ENCODE measurements at places on chromosomes 7 and 10. TPM values are rescaled to one million over a fixed set of nuclear protein-coding genes. Genes with fewer than 3 reads are reported as not detected.

GRCh38 chr10:101131962-101132635 lies 999 bp downstream of the TLX1 start:
- H3K36me3 ChIP-seq, result no peaks in the 10 kb centered on the region
- peaks cover 9% of the 10 kb centered on the region for H3K27me3 ChIP-seq
- DNase-seq, result no peak

INMT gene
- 30.4 TPM for total RNA-seq

SLC13A4 gene
- total RNA-seq, result not detected

DNA sequence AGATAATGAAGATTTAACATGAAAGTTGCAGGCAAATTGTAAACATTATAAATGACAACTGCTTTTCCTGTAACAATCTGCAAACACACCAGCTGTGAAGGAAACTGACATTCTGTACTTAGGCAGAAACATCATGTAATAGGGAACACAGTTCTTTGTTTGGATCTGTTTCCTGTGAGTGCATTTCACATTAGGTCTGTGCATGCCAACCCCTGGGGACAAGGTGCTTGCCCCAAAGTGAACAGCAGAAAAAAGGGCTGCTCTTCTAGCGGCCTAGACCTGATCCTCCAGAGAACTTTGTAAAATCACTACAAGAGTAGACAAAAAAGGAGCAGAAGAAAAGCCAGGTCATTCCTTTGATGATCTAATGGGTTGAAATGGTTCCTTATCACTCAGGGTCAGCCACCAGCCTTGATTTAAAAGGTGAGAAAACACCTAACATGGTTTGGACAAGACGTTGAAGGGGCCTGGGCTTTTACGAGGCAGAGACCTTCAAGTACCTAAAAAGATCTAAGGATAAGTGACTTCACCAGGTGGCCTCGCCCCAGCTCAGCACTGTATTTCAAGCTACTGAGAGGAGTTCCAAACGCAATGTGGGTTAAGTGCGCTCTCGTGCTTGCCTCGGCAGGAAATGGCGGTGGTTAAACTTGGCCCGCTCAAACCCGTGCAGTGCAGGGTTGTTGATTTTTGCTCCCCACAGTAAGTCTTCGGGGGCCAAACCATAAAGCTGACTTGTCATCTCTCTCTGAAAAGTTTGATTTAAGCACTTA lies 249.7 kb downstream of the CREB5 start:
- no peak for DNase-seq
- no peaks in the 10 kb centered on the region for H3K4me1 ChIP-seq
- H3K36me3 ChIP-seq, result no peaks in the 10 kb centered on the region
- no peak overlapping the region for H3K27ac ChIP-seq
- H3K27me3 ChIP-seq, result no peaks in the 10 kb centered on the region

CLRN3 gene
- total RNA-seq, result 0.26 TPM

DNA sequence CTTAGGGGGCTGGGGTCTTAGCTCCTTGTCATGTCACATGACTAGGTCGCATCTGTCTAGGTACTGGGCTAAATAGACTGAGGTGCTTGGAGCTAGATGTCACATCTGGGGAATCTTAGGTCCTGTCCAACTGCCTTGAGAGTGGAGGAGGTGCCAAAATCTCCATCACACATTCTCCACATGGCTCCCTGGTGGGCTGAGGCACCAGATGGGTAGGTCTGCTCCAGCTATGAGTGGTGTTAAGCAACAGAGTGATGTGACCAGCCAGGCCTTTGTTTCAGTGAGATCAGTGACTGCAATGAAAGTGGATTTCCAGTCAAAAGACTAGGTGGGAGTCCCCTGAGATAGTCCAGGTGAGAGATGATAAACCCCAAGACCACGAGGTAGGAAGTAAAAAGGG lies 251.8 kb downstream of the BMPER start:
- no peaks in the 10 kb centered on the region for H3K36me3 ChIP-seq
- H3K27me3 ChIP-seq, result no peaks in the 10 kb centered on the region
- peaks cover 7% of the 10 kb centered on the region for H3K4me1 ChIP-seq
- H3K27ac ChIP-seq, result no peak overlapping the region

DNA sequence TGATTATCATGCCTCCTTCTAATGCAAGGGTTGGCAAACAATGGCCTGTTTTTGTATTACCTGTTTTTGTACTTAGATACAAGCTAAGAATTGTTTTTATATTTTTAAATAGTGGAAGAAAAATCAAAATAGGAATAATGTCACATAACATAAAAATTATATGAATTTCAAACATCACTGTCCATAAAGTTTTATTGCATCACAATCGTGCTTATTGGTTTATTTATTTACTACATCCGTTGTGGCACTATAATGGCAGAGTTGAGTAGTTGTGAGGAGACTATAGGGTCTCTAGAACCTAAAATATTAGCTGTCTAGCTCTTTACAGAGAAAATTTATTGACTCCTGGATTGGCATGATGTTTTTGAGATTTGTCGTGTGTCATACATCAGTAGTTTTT lies 4.1 kb downstream of the KIF20B start:
- no peak overlapping the region for H3K4me3 ChIP-seq
- H3K4me1 ChIP-seq, result peaks cover 7% of the 10 kb centered on the region
- DNase-seq, result no peak
- no peaks in the 10 kb centered on the region for H3K27me3 ChIP-seq

- DNase-seq, result no peak
- H3K27ac ChIP-seq, result no peak overlapping the region
- no peaks in the 10 kb centered on the region for H3K4me1 ChIP-seq
- no peak overlapping the region for H3K4me3 ChIP-seq
- no peaks in the 10 kb centered on the region for H3K36me3 ChIP-seq
- no peaks in the 10 kb centered on the region for H3K27me3 ChIP-seq
Observed at GRCh38 chr10:37739181-37739580, 118.2 kb downstream of the ZNF248 start.

ARHGEF5 gene
- total RNA-seq, result 19.1 TPM

DNA sequence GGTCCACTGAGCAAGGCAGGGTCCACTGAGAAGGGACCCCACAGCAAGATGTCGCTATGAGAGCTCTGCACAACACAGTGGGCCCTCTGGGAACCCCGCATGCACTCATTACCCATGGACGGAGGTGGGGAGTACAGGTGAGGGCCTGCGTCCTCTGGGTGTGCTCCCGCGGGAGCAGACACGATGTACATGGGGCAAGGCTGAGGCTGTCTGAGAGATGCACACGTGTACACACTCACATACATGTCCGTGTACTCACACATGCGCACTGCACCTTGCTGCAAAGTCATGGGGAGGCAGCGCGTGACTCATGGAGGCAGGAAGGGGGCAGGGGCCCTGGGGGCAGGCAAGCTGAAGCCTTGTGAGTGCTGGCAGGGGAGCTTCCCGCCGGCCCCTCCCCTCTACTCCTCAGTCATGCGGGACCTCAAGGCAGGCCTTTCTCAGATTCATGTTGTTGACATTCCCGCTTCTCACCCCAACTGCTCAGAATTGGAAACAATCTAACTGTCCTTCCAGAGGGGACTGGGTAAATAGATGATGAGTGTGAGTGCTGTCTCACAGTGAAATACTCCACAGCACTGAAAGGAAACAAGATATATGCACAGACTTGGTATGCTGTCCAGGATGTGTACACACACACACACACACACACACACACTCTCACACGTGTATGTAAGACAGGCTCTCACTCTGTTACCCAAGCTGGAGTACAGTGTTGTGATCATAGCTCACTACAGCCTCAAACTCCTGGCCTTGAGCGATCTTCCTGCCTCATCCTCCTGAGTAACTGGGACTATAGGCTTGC lies 40.0 kb downstream of the GOLGA7B start:
- H3K27ac ChIP-seq, result no peak overlapping the region
- peaks cover 3% of the 10 kb centered on the region for H3K4me1 ChIP-seq
- H3K4me3 ChIP-seq, result no peak overlapping the region
- no peaks in the 10 kb centered on the region for H3K36me3 ChIP-seq
- DNase-seq, result no peak
- H3K27me3 ChIP-seq, result no peaks in the 10 kb centered on the region

- no peak for DNase-seq
- no peaks in the 10 kb centered on the region for H3K27me3 ChIP-seq
- H3K36me3 ChIP-seq, result no peaks in the 10 kb centered on the region
Observed at GRCh38 chr7:33217595-33217994, 88.2 kb downstream of the BBS9 start.

DNA sequence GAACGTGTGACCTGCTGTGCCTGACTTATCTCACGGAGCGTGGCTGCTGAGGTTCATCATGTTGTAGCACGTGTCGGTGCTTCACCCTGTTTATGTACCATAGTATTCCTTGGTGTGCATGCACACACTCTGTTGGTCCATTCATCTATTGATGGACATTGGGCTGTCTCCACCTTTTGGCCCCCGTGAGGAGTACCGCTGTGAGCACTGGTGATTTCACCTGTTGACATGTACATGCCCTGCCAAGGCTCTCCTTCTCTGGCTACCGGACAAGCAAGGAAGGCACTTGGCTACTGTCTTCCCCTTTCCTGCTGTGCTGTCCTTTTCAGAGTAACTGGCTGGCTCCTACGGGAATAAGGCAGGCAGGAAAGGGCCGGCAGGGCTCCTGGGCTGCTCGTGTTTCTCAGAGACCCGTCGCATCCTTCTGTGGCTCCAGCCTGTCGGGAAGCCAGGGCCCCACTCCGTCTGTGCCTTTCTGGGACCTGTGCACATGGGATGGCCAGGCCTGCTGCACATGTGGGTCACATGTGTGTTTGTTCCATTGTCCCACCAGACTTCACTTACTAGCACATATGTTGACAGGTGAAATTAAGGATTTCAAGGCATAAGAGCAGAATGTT lies 17.8 kb upstream of the TBRG4 start:
- no peak overlapping the region for H3K4me3 ChIP-seq
- no peaks in the 10 kb centered on the region for H3K4me1 ChIP-seq
- no peak for DNase-seq
- H3K36me3 ChIP-seq, result no peaks in the 10 kb centered on the region
- H3K27me3 ChIP-seq, result no peaks in the 10 kb centered on the region
- H3K27ac ChIP-seq, result no peak overlapping the region

- no peaks in the 10 kb centered on the region for H3K27me3 ChIP-seq
- H3K36me3 ChIP-seq, result no peaks in the 10 kb centered on the region
- no peak overlapping the region for H3K4me3 ChIP-seq
- H3K4me1 ChIP-seq, result no peaks in the 10 kb centered on the region
- DNase-seq, result no peak
Observed at GRCh38 chr7:116449950-116450349, 49.6 kb upstream of the CAV2 start.

GRCh38 chr10:43153901-43154300 lies 15.7 kb downstream of the CSGALNACT2 start:
- H3K27me3 ChIP-seq, result no peaks in the 10 kb centered on the region
- no peak overlapping the region for H3K27ac ChIP-seq
- no peak overlapping the region for H3K4me3 ChIP-seq
- no peak for DNase-seq
- H3K36me3 ChIP-seq, result no peaks in the 10 kb centered on the region

YKT6 gene
- 55.4 TPM for total RNA-seq

DNA sequence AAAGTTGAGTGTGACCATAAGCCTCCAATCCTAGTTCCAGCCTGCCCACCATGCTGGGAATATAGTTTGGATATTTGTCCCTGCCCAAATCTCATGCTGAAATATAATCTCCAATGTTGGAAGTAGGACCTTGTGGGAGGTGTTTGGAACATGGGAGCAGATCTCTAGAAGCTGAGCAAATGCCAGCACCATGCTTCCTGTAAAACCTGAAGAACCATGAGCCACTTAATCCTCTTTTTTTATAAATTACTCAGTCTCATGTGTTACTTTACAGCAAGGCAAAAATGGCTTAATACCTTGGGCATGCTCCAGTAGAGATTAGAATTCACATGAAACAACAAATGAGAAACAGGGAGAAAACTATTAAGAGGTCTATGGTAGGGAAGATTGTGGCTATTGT lies 27.2 kb downstream of the STEAP1 start:
- H3K27ac ChIP-seq, result no peak overlapping the region
- H3K27me3 ChIP-seq, result no peaks in the 10 kb centered on the region
- no peak for DNase-seq
- H3K36me3 ChIP-seq, result no peaks in the 10 kb centered on the region

DNA sequence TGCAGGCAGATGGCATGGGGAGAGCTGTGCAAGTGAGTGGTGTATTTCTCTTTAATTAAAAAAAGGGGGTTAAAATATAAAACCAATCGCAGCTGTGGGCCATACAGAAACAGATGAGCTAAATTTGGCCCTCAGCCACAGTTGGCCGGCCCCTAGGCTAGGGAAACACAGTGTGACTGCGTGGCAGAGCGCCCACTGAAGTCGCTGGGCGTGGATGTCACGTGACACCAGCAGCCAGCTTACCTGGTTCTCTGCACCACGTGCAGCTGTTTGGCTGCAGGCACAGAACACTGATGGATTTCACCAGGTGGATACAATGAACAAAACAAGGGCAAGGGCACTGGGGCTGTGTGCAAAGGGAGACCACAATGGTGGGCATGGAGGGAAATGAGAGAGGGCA lies 119.3 kb upstream of the ZNF746 start:
- no peak for DNase-seq
- H3K4me1 ChIP-seq, result no peaks in the 10 kb centered on the region
- H3K36me3 ChIP-seq, result peaks cover 11% of the 10 kb centered on the region
- no peak overlapping the region for H3K4me3 ChIP-seq
- H3K27ac ChIP-seq, result no peak overlapping the region
- no peaks in the 10 kb centered on the region for H3K27me3 ChIP-seq

NODAL gene
- total RNA-seq, result not detected

GRCh38 chr10:77925795-77926565 lies 575 bp downstream of the DLG5 start:
- peaks cover 31% of the 10 kb centered on the region for H3K4me1 ChIP-seq
- H3K4me3 ChIP-seq, result peak overlapping the region; percentile 56
- H3K27me3 ChIP-seq, result no peaks in the 10 kb centered on the region
- DNase-seq, result peak; percentile 81
- peak overlapping the region; percentile 40 for H3K27ac ChIP-seq

- H3K27ac ChIP-seq, result no peak overlapping the region
- peaks cover 20% of the 10 kb centered on the region for H3K4me1 ChIP-seq
Observed at GRCh38 chr10:97028126-97028831, 157.5 kb downstream of the SLIT1 start.
